Subcutaneous adipose tissue (tissue), 4 donors: ENCODE measurements at places on chromosomes 5 and 9. TPM values are rescaled to one million over a fixed set of nuclear protein-coding genes. Genes with fewer than 3 reads are reported as not detected.

Gene LPAR1
- 51.1 TPM for total RNA-seq

Gene SERF1B
- total RNA-seq = 20.2 TPM

Gene TAF7
- total RNA-seq = 45.4 TPM

Gene KIF24
- total RNA-seq = 0.65 TPM

Gene PROP1
- total RNA-seq = not detected

Gene FOXD4
- total RNA-seq = not detected

Gene TRAF1
- 12.1 TPM for total RNA-seq

Gene PCDHB7
- total RNA-seq = 1.5 TPM

Gene PRDM9
- total RNA-seq = not detected

Gene CAVIN4
- total RNA-seq = 0.17 TPM

Gene FAM221B
- not detected for total RNA-seq

Gene KCTD16
- total RNA-seq = 0.17 TPM

Gene BSPRY
- total RNA-seq = not detected

Gene FAM78A
- 8.2 TPM for total RNA-seq

Gene GABRP
- total RNA-seq = not detected

Gene PCDHA13
- 0.34 TPM for total RNA-seq

Gene C5orf58
- total RNA-seq = not detected

Gene CSF2
- not detected for total RNA-seq

Gene SLC46A2
- total RNA-seq = 3.1 TPM

Gene BRINP1
- not detected for total RNA-seq

Gene OR1Q1
- not detected for total RNA-seq

Gene EMB
- 42.7 TPM for total RNA-seq

Gene PFN3
- total RNA-seq = not detected

Gene PMPCA
- total RNA-seq = 14.8 TPM

Gene SPATA31D4
- not detected for total RNA-seq

Gene SH3GL2
- 0.17 TPM for total RNA-seq

Gene FBXL17
- total RNA-seq = 21.0 TPM

Gene TAF1L
- not detected for total RNA-seq

Gene SCGB3A2
- total RNA-seq = not detected

Gene PCA3
- 0.22 TPM for total RNA-seq
